ENCODE measurements at places on chromosomes 4 and X.

DNA sequence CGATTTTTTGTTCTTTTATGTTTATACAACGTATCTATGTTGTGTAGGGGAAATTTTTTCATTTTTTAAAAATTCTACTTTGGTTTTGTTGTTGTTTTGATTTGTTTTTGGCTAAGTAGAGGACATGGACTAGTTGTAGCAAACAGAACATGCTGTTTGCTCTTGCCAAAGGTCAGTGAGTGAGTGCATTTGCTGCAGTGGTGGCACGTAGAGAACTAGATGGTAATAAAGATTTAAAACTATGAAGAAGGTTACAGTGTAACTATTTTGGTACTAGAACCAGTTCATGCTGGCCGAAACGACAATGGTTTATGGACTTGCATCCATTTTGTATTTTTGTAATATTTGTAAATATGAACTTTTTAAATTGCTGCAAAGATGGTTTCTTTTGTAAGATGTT is 1.9 kb upstream of the SCML1 start:
- DNase-seq, result no peak

DNA sequence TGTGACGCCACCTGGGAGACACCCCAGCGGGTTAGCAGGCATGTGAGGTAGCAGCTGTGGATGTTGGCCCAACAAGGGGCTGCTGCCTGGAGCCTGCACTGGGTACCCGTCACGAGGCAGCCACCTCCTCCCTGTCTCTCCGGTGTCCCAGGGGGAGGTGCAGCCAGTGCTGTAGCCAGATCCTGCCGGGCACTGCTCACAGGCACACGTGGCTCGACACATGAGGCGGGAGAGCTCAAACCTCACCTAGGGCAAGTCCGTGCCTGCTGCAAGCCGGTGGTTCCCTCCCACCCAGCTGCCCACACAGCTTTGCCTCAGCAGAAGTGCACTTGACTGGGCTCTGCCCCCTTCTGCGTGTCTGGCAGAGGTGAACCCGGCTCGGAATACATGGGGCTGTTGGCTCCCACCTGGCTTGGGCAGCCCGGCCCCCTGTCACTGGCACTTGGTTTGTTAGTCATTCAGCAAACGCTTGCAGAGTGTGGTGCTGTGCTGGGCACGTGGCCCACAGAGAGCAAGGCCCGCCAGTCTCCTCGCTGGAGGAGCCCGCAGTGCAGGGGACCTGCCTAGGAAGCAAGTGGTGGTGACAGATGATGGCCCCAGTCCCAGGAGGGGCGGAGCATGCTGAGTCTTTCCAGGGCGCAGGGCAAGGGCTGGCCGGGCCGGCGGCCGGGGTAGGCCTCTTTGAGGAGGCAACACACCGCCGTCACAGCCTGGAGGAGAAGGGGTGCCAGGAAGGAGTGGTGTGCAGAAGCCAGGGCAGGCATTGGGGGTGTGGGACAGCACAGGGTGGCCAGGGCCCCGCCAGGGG is 10.1 kb upstream of the SH3TC1 start:
- peak; percentile 84 for DNase-seq

DNA sequence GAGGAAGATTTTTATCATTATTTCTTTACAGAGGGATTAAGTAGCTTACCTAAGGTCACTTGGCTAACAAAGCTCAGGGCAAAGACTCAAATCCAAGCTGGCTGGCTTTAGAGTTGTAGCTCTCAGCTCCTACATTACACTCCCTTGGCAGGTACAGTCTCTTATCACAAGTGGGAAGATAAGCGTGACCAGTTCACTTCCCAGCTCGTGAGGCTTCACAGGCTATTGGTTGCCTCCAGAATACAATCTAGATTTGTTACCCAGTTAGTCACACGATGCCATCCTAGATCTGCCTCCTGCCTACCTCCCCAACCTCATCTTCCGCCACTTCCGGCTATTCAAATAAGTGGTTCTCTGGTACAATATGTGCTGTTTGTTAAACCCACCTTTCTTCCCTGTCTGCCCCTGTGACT is 3.7 kb downstream of the MMRN1 start:
- DNase-seq, result no peak

DNA sequence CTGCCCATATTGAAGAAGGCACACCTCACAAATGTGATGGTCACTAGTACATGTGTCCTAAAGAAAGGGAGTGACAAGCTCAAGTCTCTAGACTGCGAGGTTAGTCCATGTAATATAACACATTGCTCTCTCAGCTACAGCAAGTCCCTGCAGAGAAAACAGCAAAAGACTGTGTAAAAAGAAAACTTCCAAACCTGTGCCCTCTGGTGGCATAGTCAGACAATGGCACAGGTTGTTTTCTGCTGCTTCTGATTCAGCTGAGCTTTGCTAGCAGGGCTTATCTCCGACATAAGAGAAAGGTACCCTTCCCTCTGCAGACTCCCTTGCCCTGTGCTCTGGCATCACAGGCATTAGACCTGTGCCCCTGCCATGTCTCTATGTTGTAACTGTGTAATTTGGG is 1.4 kb upstream of the SERPINA7 start:
- no peak for DNase-seq

- DNase-seq, result no peak
These were observed 195.3 kb upstream of the ANKRD50 start for GRCh38 chr4:124907881-124908280.

GRCh38 chr4:142358656-142359055 is 487.4 kb downstream of the INPP4B start:
- DNase-seq, result peak; percentile 73

DNA sequence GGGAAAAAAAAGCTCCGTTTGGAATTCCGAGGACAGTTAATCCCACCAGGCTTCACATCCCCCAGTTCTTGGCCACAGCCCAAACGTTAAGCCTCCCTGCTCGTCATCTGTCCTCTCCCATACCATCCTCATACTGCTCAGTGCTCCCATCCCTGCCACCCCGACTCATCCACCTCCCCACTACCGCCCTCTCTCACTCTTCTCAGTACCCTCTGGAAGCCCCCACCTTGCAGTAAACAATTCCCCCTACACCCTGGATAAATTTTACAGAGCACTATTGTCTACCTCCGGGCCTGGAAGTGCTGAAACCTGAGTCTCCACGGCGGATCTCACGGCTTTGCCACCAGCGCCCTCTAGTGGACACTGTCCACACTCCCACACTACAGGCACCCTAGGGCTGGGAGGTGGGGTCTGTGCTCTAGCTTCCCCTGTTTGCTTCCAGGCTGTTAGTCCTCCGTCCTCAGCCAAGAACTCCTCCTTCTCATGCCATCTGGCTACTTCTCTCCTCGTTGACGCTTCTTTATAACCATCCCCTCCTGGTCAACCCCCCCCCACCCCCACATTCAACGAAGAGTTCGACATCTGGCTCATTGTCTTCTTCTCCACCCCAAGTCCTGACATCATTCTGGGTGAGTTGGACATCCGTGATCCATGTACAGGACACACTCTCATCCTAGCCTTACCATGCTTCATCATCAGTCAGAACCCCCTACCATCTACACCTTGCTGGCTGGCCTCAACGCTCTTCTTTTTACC is 54.5 kb downstream of the RTL9 start:
- peak; percentile 6 for DNase-seq

GRCh38 chr4:22680065-22680642 is 12.6 kb upstream of the GBA3 start:
- no peak for DNase-seq

GRCh38 chr4:142550965-142551364 is 295.1 kb downstream of the INPP4B start:
- DNase-seq, result peak; percentile 88

Measured in NCI-H2029 treated with DMSO at 0.1 percent for 48 hours (cell line).